NCI-H774 (cell line): ENCODE measurements at places on chromosomes 11 and 22.

DNA sequence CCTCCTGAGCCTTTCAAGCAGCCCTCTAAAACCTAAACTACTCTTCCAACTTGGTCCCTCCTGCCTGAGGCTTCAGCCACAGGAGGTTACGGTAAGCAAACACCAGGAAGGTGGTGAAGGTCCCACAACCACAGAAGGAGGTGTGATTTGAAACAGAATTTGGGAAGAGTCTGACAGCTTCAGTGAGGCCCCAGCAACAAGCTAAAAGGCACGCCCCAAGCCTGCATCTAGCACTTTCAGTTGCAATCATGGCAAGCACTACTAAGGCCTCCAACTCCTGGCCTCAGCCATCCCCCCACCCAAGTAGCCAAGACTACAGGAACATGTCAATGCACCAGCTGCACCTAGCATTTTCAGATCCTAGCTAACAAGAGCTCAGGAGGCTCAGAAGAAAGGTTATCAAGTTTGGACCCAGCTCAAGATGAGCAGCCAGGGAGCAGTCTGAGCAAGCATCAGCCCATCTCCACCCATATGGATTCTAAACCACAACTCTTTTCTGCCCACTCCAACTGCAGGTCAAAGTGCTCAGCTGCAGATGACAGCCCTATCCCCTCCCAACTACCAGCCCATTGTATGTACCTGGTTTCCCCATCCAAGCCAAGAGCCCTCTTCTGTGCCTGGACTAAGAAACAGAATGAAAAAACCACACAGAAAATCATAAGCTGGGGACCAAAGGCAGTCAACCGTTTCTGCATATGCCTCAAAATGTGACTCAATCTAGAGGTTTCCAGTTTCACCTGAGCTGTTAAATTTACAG lies 10.4 kb upstream of the AHNAK start:
- DNase-seq, result no peak

GRCh38 chr22:26658671-26659478 lies 1.5 kb downstream of the MIAT start:
- peak; percentile 40 for DNase-seq

DNA sequence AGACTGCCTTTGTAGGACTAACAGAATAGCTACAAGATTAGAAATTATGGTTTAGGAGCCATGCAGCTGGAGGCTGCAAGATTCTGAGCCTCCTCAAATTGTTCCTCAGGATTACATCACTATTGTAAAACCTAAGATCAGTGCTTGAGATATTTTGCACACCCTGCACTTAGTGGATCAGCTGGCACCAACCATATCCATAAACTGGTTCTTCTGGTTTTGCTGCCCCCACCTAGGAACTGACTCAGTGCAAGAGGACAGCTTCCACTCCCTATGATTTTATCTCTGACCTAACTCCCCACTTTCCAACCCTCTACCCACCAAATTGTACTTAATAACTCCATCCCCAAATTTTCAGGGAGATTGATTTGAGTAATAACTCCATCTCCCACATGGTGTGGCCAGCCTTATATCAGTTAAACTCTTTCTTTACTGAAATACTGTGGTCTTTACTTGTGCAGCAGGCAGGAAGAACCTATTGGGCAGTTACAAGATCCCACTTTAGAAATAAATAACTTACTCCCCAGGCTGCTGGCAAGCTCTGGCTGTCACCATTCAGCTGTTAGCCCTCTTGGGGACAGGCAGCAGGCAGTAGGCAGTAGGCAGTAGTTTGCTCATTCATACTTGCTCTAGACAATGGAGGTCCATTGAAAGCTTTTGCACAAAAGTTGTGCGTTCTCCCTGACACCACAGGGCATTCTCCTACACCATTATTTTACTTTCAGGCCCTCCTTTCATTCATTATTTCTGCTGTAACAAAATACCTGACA lies 119.0 kb downstream of the SLC17A6 start:
- no peak for DNase-seq

DNA sequence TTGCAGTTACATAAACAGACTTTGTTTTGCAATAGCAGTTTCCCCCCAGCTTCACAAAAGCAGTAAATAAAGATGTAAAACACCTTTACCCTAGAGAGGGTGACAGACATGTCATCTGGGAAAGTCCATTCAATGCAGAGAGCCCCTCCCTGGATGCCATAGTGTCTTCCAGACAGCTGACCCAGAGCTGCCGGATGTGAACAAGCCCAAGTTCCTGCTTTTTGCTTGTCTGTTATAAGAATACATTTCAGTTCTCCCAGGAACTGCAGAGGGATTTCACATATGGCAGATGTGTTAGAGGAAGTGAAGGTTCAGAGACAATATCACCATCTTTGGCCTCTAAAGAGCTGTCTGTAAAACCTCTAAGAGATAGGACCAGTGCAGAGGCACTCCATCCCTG lies 48.9 kb downstream of the RELT start:
- DNase-seq, result no peak

GRCh38 chr22:37676736-37677492 lies 1.5 kb downstream of the LGALS1 start:
- DNase-seq, result peak; percentile 26

- no peak for DNase-seq
These were observed 5.2 kb downstream of the SIK3 start for GRCh38 chr11:117092951-117093590.

- DNase-seq, result no peak
These were observed 13.9 kb downstream of the CCND1 start for GRCh38 chr11:69654660-69655478.

DNA sequence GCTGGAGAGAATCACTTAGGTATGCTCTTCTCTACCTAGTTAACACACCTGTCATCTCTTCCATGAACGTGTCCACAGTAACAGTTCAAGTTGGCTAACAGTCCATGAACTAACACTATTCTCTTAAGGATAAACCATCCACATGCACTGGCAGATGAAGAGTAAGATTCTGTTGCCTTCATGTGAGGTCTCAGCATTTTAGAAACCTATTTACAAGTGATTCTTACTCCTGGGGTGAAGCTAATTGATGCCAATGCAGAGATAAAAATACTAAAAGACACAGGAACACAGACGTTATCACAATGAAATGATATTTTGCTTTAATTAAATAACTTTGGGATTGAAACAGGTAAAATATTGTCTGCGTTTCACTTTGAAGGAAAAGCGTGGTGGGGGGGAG lies 1.3 kb downstream of the LRRC4C start:
- no peak for DNase-seq
